Epithelial cell of proximal tubule (primary cell): ENCODE measurements at places on chromosomes 2 and 18. TPM values are rescaled to one million over a fixed set of nuclear protein-coding genes. Genes with fewer than 3 reads are reported as not detected.
A peak's percentile ranks its signal among the peaks of the same experiment; 100 is the strongest.

DNA sequence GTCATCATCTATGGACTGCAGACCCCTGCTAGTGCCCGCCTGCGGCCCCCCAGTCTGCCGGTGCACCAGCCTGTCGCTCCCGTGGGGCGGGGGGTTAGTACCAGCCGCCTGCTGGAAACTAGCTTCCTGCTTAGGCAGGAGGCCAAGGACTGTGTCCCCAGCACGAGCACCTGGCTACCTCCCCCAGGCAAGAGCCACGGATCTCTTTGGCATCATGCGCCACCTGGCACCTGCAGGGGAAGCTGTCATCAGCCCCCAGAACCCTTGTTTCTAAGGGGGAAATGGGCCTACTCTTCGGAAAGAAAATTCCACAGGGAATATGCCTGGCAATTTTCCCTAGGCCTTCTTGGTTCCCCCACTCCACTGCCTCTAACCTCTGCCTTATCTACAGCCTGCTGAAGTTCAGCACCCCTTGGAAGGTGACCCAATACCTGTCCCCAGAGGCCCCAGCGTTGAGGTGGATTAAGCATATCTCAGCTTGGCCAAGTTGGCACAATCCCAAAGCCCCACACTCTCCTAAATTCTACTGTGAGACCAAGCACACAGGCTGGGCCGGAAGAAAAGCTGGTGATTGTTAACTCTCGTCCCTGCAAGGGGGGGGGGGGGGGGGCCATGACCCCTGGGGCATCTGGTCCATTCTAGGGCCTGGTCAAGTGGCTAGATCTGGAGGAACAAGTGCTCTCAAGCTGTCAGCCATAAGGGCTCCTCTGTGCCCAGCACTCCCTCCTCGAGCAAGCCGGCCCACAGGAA, 62.0 kb upstream of the POMC start:
- DNase-seq = no peak

Gene FSHR
- not detected in 2 replicates for total RNA-seq

GRCh38 chr2:5227062-5227699, 465.0 kb upstream of the SOX11 start:
- DNase-seq = no peak

DNA sequence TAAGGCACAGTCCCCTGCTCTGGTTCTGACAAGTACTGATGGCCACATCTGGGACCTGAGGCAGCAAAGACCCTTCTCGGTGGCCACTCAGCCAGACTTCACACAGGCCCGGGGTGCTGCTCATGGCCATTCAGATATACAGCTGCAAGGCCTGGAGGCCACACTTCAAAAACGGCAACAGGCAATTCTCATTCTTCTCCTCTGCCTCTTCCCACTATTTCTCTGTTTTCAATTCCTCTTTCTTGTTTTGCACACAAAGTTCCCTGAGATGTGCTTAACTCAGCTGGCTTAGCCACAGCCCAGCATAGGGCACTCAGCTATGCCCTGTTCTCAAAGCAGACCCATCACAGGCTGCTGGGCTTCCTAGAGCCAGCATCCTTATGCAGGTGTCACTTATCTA, 29.9 kb downstream of the PTPN18 start:
- DNase-seq = no peak

- DNase-seq = no peak
Observed at GRCh38 chr2:118807668-118808428, 39.6 kb downstream of the EN1 start.

GRCh38 chr2:43605851-43606250, 10.0 kb upstream of the THADA start:
- DNase-seq = no peak

DNA sequence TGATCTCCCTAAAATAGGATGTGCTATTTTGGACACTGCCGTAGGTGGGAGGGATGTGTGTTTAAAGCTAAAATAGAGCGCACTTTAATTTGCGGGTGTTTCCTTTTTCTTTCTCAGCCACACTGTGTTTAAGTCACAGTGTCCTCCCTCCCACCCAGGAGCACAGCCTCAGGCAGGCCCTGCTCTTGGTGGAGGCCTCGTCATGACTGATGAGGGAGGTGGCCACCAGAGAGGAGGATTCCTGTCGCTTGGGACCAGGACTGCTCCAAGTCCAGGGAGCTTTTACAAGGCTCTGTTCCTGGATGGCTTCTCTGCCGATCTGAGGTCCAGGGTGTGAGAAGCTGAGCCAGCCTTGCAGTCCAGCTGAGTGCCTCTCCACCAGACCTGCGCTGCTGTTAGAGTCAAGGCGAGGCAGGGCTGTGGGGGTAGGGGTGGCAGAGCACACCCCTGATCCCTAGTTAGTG, 33.5 kb downstream of the INPP4A start:
- no peak for DNase-seq

DNA sequence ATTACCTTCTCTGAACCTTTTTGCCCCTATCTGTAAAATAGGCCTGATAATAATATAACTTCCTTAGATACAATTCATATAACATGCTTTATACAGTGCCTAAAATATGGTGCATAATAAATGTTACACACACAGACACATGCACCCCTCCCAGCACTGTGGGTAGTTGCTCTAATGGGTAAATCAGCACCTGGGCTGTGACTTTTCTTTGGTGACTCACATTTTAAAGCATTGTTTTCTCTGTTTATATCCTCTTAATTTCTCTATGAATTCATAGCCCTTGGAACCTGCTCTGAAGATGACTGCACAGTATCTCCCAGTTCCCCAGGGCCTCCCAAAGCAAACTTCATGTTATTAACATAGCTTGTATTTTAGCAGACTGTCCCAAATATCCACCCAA, 248.2 kb upstream of the TNP1 start:
- DNase-seq = no peak

Gene BOLL
- total RNA-seq = not detected in 2 replicates

DNA sequence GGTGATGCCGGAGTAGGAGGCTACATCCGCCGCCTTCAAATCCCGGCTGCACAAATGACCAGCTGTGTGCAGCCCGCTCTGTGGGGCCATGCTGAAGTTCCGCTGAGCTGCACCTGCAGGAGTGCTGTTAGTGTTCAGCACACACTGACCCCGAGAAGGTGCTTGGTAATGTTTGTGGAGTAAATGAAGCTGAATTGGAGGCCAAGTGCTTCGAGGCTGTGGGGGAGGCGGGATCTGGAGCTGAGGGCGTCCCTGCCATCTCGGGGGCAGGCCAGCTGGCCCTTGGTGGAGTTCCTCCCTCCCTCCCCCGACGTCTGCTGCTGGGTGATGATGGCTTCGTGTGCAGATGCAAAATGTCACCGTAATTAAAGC, 23.2 kb downstream of the KCNF1 start:
- no peak for DNase-seq

- DNase-seq = no peak
Observed at GRCh38 chr2:234235191-234235590, 184.7 kb downstream of the SPP2 start.

Gene RAB6C
- 0.07 TPM in 1 of 2 replicates, not detected in the other for total RNA-seq

Gene IL1F10
- not detected in 2 replicates for total RNA-seq

- DNase-seq = no peak
Observed at GRCh38 chr2:222504191-222504590, 79.8 kb downstream of the SGPP2 start.

Gene PRSS56
- total RNA-seq = not detected in 2 replicates

Gene FAM237A
- not detected in 2 replicates for total RNA-seq

DNA sequence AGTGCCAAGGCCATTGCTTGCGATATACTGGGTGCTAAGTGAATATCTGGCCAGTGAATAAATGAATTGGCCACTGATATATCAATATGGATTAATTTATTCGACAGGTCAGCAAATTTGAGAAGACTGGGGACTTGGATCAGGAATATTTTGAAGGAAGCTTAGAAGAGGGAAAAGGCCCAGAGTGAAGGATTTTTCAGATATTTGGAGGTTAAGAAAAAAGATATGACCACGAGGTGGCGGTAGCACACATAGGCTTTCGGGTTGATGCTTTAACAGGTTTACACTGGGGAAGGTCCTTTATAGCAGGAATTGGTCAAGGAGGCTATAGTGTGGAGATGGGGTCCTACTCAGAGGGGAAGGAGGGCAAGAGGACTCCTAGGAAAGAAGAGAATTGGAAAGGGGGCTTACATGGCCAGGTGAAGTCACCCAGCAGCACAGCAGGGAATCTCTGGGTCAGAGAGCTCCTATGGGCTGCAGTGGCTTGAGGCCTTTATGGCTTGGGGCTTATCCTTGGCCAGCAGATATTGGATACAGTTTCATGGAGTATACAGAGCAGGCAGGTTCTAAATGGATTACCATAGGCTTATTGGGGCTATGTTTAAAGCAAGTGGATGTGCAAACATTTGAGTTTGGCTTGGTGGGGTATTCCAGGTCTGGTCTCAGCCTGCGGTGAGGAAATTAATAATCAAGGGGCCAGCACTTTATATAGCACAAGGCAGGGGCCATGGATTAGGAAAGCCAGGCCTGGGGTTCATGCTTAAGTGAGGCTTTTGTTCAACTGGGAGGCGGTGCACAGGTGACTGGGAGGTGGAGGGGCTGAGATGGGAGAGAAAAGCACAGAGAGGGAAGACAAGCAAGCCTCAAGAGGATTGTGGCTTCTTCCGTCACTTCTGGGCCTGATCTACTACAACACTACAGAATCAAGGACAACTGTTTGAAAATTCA, 9.7 kb downstream of the IL1RN start:
- DNase-seq = no peak

DNA sequence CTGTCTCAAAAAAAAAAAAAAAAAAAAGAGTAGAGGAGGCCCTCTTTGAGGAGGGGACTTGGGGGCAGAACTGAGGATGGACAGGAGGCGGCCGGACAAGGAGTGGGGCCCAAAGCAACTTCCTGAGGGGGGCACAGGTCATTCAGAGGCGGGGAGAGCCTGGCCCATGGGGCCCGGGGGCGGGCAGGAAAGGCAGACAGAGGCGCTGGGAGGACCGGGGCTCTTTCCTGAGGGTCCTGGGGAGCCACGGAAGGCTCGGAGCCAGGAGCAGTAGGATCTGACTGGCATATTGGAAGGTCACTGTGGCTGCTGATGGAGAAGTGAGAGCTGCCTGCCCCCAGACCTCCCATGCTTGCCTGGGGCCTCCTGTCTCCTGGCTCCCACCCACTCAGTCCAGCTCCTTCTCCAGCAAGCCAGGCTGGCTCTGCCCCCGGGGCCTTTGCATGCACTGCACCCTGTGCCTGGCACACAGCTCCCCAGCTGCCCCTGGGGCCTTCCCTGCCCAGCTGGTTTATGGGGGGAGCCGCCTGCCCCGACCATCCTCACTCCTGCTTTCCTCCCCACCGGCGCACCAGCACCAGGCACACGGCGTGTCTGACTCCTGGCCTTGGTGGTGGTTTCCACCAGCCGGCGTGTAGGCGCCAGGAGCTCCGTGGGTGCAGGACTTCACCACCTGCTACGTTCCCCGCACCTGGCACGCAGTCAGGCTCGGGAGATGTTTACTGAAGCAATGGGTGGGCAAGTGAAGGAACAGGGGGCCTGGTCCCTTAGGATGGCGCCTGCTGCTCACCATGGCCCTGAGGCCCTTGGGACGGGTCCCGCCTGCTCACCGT, 5.6 kb downstream of the ESPNL start:
- no peak for DNase-seq

GRCh38 chr18:32618546-32618945, 147.9 kb upstream of the GAREM1 start:
- peak; percentile 60 for DNase-seq

GRCh38 chr18:40956213-40956612, 998.8 kb upstream of the PIK3C3 start:
- no peak for DNase-seq

Gene CTAGE1
- total RNA-seq = not detected in 2 replicates

GRCh38 chr2:112941753-112942653, 31.0 kb downstream of the IL37 start:
- DNase-seq = no peak

- peak; percentile 3 for DNase-seq
Observed at GRCh38 chr2:32627441-32627813, 423 bp upstream of the TTC27 start.

Gene HRH4
- 0.12 TPM in 1 of 2 replicates, not detected in the other for total RNA-seq

GRCh38 chr2:101710471-101711318, 13.2 kb downstream of the MAP4K4 start:
- no peak for DNase-seq

Gene MYO3B
- total RNA-seq = 0.35 and 1.4 TPM in 2 replicates

GRCh38 chr18:23306822-23307221, 146.3 kb upstream of the RIOK3 start:
- no peak for DNase-seq

DNA sequence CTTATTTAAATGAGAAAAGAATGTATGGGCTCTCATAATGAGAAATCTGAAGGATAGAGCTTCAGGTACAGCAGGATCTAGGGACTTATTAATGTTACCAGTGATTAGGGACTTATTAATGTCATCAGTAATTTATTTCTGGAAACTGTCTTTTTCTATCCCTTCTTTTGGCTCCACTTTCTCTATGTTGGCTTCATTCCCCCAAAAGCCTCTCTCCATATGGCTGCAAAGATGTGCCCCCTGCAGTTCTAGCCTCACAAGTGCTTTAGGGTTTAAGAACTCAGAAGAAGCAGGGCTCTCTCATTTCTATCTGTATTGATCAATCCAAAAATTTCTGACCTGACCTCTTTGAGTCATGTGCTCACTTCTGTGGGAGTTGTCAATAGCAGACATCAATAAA, 480.9 kb downstream of the TXNL1 start:
- no peak for DNase-seq

Gene PLEKHM3
- 2.5 and 3.2 TPM in 2 replicates for total RNA-seq

Gene GPC1
- 31.4 and 45.4 TPM in 2 replicates for total RNA-seq

DNA sequence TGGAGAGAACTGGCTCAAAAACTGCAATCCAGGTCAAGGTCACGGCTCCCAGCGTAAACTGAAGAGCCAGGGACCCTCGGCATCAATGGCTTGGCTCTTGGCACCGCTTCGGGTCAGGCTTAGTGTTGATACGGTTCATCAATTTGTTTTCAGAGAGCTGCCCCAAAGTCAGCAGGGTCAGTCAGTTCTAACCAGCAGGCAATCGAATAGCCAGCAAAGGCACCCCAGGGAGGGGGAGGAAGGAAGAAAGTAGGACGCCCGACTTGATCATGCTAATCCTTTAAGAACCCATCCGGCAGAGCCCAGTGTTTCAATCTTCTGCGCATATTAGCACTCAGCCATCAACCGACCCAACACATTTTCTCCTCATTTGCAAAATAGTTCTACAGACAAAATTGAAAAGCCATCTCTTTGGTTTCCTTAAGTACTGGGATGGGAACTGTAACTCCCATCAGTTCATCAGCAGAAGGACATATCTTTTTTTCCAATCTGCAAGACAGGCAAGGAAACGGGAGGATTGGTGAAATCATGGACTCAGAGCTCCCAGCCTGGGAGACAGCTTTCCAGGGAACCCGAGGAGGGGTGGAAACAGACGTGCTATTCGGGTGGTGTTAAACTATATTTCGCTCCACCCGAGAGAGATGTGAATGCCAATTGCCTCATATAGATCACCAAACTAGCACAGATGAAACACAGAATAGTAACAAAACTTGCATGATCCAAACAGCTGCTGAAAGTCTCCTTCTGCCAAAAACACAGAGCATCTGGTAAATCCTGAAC, 40.7 kb upstream of the CABLES1 start:
- no peak for DNase-seq

Gene PTPRN
- total RNA-seq = 0.75 and 1.0 TPM in 2 replicates

Gene MSTN
- total RNA-seq = 0.14 TPM in 1 of 2 replicates, not detected in the other

Gene TLX2
- total RNA-seq = not detected in 2 replicates
